ENCODE measurements at places on chromosomes 5 and 9.
A peak's percentile ranks its signal among the peaks of the same experiment; 100 is the strongest.

DNA sequence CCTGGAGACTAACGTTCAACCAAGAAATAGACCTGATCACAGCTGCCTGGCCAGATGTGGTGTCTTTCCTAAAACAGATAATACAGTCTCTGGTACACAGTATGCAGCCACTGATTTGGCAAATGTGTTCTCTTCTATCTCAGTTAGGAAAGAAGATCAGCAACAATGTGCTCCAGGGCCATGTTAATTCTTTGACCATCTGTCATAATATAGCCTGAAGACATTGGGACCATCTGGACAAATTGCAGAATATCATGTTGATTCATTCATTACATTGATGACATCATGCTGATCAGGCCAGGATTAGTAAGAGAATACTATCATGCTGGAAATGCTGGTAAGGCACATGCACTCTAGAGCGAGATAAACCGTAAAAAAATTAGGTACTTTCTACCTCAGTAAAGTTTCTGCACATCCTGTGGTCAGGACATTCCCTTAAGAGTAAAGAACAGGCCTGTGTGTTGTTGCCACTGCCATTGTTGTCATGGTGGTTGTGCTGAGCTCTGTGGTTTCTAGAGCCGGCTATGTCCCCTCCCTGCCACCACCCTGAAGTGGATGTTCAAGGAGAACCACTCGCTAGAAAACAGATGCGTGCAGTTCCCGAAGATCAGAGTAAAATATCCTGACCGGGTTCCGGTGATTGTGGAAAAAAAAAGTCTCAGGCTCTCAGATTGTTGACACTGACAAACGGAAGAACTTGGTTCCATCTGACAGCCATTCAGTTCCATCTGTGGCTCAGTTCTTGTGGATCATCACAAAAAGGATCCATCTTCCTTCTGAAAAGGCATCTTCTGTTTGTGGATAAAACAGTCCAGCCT, 6.4 kb upstream of the JMY start:
- DNase-seq: no peak

DNA sequence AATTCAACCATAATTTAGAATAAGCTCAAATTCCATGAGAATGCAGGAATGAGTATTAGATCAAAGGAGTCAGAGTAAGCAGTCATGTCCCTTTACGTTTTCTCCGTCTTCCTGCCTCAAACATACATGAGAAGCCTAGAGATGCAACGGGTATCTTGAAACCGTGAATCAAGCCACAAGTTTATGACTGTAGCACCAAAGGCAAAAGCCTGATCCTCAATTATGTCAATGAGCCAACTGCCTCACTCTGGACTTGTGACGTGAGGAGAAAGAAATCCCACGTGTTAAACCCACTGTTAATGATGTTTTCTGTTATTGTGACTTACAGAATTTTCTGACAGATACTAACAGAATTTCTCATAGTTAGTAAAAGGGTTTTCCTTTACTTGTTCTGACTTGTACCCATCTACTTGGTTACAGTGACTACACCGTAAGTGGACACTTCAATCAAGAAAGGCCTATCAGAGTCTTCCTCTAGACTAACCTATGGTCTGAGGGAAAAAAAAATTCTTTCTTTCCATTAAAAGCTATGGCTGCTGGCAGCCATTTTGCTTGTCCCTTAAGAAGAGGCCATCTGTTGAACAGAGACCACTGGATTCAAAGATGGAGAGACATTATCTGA, 35.3 kb upstream of the HK3 start:
- no peak for DNase-seq

DNA sequence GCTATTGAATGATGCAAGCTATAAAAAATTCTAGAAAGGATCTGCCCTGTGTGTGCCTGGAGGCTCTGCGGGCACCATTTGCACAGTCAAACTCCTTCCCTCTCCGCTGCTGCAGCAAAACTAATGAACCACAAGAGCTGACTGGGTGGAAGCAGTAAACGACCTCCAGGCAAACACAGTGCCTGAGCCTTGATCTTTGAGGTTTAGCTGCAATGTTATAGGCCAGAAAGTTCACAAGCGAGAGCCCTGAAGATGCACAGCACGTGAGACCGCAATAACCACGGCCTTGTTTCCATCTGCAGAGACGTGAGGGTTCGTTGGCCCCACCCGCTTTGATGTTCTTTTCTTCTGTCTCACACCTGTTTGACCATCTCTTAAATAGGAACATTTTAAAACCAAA, 69.2 kb upstream of the S1PR3 start:
- DNase-seq: no peak

- DNase-seq: no peak
These were observed 81.9 kb upstream of the ARRDC3 start for GRCh38 chr5:91464886-91465646.

GRCh38 chr9:127780126-127780885, 1.8 kb upstream of the SH2D3C start:
- DNase-seq: no peak

- no peak for DNase-seq
These were observed 48.4 kb upstream of the GNE start for GRCh38 chr9:36306471-36307306.

- no peak for DNase-seq
These were observed 21.1 kb upstream of the ZNF131 start for GRCh38 chr5:43099640-43100039.

- DNase-seq: no peak
These were observed 23.7 kb upstream of the TNC start for GRCh38 chr9:115141612-115142011.

GRCh38 chr5:17223367-17224185, 6.1 kb downstream of the BASP1 start:
- no peak for DNase-seq

DNA sequence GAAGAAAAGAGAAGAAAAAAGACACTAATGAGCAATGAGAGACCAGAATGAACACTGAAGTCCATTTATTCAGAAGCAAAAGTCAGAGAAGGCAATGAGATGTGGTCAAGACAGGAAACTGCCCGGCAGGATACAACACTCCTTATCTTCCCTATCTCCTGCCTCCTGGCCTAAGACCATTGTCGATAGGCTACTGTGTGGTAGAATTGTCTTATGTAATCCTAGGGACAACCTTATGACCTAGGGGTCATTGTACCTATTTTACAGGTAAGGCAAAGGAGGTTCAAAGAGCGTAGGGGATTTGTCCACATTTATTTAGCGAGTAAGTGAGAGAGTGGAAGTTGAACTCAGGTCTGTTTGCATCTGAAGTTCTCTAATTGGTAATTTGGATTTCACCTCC, 63.0 kb upstream of the PTPN3 start:
- no peak for DNase-seq

GRCh38 chr9:130311408-130312140, 46.0 kb downstream of the HMCN2 start:
- DNase-seq: no peak

DNA sequence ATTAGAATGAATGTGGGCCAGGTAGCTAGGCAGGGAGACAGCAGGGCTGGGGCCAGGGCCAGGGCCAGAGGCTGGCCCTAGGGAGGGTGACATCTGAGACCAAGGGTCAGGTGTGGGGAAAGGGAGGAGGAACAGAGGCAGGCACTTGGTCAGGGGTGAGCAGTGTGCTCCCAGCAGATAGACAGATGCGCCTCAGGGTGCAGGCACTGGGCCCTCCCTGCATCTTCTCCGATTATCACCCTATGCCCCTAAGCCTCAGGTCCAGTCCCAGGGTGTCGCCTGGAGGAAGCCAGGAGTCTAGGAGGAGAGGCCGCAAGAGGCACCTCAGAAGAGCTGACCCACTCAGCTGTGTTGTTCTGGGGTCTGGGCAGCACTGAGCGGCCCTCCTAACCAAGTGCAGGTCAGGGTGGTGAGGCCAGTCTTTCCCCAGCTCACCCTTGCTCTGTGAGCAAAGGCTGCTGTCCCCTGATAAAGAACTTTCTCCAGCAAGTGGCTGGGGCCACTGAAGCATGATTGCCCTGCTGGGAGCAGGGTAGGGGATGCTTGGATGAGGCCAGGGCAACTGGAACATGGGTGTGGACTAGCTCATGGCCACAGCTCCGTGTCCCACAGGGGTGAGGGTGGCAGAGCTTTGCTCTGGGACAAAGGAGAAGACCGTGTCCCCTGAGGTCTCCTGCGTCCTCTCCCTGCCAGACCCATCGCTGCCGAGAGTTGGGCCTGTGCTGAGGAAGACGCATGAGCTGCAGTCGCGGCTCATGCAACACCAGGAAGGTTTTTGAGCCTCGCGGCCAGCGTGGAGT, 2.1 kb upstream of the RASGEF1C start:
- DNase-seq: no peak

GRCh38 chr9:70455993-70456704, 41.7 kb upstream of the KLF9 start:
- no peak for DNase-seq

- DNase-seq: no peak
These were observed 56.5 kb upstream of the SPATA31D4 start for GRCh38 chr9:81871695-81872094.

DNA sequence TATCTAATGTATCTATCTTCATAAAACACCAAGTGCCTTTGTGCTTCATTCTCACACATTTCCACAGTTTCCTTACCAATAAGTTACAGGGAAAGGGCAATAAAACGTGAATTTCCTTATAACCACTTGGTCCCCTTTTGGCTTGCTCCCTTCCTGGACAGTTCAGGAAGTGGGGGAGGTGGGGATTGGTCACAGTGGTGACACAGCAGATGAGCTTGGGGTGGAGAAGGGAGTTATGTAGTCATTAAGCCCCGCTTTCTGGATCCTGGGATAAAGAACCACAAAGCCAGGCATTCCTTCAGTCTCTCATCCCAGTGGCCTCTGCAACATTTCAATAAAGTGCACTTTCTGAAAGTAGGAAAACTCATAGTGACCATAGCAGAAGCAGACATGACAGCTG, 47.1 kb upstream of the FYB1 start:
- DNase-seq: no peak

DNA sequence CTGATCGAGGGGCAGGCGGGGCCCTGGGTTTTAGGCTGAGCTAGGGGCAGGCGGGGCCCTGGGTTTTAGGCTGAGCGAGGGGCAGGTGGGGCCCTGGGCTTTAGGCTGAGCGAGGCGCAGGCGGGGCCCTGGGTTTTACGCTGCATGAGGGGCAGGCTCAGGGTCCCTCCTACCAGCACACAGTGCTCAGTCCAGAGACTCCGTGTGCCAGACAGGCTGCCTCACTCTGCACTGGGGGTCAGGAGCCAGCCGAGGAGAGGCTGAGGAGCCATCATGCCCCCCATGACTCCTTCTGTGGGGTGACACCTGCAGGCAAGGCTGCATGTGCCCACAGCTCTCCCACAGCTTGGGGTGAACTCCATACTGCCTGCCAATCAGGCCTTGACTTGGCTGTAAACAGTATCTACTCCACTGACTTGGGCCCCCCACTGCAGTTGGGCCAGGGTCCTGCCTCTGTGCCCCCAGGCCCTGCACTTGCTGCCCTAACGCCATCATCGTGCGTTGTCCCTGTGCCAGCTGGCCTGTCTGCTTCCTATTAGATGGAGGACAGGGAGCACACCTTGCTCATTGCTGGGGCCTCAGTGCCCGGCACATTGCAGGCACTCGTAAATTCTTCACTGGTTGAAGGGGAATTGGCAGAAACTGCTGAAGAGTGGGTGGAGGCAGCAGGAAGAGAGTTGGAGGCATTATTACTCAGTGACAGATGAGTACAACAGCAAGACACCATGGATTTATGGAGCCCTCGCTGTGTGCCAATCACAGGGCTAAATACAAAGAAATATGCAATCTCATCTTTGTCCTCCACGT, 78.6 kb downstream of the AMBP start:
- peak; percentile 4 for DNase-seq

GRCh38 chr9:112180387-112180881, 5.3 kb upstream of the SUSD1 start:
- no peak for DNase-seq

DNA sequence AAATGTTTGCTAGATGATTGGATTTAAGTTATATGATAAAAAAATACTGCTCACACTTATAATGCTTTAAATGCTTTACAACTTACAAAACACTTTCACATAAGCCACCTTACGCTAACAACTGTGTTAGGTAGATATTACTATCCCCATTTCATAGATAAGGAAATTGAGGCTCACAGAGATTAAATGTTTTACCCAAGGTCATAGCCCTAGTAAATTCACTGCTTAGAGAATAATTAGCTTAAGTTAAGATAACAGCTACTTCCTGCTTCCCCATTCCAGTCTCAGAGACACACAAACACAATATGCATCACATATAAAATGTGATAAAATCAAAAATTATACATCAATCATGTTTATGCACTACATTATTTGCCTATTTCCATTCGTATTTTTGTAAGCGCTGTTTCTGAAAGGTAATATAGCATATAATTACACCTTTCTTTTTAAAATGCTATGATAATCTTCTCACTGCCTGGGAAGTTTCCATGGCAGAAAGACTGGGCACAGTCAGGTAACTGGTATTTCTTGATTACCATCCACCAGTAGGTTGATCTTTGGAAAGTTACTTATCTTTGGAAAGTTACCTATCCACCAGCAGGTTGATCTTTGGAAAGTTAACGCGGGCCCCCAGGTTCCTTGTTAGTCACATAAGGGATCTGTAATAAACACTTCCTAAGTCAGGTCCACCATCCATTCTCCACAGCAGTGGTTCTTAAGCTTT, 101.1 kb downstream of the NFIB start:
- no peak for DNase-seq

DNA sequence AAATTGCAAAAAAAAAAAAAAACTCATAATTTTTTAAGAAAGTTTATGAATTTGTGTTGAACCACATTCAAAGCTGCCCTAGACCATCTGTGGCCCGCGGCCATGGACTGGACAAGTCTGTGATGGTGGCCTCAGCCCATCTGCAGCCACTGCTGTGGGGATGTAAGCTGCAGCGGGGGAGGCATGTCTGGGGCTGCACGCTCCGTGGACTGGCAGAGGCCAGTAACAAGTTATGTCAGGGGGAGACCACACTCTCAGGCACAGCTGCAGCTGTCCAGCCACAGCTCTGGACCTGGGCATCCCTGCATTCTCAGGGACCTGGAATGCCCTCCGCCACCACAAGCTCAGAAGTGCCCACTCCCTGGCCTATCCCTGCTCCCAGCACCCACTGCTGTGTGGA, 1272.3 kb upstream of the CDH9 start:
- no peak for DNase-seq

DNA sequence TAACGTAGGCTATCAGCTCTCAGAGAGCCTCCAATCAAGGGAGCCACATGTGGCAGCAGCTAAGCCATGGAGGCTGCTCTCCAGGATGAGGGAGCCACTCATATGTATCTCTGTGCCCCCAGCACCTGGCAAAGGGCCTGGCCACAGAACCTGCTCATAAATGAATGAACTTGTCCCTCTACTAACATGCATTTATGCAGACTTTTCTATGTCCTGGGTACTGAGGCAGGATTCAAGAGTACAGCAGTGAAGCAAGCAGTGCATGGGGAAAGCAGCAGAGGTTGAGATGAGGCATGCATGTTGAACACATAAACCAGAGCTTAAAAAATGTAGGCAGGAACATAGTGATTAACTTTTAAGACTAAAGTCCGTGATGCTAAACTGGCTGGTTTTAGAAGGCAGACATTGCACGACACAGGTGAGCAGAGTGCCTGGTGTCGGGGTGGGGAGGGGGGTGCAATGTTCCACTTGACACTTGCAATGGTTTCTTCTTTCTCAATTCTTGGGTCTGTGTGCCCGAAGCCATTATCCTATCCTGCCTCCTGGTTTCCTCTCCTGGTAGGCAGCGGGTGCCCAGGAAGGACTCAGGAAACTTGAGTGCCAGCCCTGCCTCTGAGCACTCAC, 142.8 kb upstream of the ALDH1B1 start:
- DNase-seq: no peak
